ENCODE measurements at places on chromosomes 7 and 10.

- no peak for DNase-seq
Observed at GRCh38 chr7:98655611-98656010, 38.5 kb downstream of the NPTX2 start.

GRCh38 chr7:114152314-114152938 lies 233.6 kb upstream of the PPP1R3A start:
- no peak for DNase-seq

DNA sequence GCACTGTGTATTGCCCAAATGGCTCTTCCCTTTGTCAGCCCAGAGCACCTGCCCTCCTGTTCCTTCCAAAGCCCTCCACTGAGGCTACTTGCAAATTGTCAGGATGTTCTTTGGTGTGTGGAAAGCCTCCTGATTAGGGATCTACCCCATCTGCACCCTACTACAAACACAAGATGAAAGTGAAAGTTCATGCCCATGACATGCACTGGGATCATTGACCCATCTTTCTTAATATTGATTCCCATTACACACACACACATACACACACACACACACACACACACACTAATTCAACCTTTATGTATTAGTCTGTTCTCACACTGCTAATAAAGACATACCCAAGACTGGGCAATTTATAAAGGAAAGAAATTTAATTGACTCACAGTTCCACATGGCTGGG lies 213.7 kb upstream of the IGFBP3 start:
- DNase-seq: no peak

DNA sequence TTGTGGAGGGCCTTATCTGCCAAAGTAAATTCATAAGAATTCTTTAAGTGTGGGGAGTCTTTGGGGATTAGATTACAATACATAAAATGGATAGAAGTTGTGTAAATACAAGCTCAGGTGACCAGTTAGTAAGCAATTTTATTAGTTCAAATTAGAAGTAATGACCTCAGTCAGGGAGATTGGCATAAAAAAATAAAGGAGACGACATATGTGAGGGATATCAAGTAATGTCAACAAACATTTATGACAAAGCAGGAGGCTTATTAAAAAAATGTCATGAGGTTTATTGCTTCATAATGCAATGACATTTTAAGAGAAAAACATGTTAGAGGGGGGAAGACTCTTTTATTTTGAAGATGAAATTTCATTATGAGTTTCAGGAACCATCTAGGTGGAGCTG lies 1137.0 kb upstream of the PHF14 start:
- no peak for DNase-seq

GRCh38 chr7:108247614-108248013 lies 117.5 kb upstream of the LAMB4 start:
- no peak for DNase-seq

Data from AG10803 (cell line).